Cerebellar cortex (tissue), 1 donor: ENCODE measurements at places on chromosomes 12 and 14.

DNA sequence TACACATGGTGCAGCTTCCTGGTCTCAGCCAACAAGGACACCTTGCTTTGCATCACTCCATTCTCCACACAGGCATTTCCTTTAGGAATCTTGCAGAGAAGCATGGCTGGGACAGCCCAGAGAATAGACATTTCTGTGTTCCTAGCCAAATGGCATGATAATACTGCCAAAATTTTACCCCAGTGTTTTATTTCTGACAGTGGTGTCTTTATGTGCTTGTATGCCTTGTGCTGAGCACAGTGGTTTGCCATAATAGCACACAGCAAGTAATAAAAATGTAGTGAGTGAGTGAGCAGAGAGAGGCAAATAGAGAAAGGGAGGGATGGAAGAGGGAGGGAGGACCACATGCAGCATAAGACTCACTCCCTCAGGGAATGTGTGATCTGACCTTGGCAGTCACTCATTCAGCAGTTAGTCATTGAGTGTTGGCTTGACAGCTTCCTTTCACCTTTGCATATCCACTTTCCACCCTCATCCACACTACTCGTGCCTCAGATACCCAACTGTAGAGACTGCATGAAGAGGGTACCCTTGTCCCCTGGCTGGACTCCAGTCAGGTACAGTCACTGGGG lies 212.8 kb upstream of the CCDC196 start:
- no peak for DNase-seq

- DNase-seq = peak; percentile 90
These were observed 86.8 kb downstream of the RFLNA start for GRCh38 chr12:124381456-124382296.

DNA sequence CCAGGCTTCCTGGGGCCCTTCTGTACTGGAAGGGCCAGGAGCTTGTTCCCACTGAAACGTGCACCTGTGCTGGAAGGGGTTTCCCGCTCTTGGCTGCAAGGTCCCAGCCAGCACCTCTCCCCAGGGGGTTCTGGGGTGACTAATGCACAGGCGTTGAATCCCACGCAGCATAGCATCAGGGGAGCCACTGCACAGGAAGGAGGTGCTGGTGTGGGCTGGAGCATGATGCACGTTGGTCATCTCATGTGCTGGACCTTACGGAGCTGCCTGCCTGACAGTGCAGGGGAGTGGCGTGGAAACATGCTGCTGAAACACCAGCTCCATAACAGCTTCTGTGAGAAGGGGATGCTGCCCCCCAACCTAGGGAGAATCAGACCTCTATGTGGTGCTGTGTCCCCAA lies 623.0 kb downstream of the AACS start:
- DNase-seq = no peak

DNA sequence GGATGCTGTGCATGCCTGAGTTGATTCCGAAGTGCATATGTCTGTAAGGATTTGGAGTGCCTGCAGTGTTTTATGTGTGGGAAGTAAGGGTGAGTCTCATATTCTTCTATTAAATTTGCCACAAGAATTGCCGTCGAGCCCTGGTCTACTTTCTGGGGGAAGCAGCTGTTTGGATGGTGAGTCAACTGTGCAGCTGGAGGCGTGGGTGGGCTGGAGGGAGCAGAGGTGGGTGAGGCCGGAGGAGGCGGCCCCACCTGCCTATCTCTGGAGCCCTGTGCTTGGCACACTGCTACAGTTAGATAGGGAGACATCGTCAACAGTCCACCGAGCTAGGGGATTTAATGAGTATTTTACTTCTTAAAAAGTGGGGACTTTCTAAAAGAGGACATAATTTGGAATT lies 9.7 kb downstream of the GLRX5 start:
- DNase-seq = no peak
